ENCODE measurements at places on chromosomes 6 and 20.

DNA sequence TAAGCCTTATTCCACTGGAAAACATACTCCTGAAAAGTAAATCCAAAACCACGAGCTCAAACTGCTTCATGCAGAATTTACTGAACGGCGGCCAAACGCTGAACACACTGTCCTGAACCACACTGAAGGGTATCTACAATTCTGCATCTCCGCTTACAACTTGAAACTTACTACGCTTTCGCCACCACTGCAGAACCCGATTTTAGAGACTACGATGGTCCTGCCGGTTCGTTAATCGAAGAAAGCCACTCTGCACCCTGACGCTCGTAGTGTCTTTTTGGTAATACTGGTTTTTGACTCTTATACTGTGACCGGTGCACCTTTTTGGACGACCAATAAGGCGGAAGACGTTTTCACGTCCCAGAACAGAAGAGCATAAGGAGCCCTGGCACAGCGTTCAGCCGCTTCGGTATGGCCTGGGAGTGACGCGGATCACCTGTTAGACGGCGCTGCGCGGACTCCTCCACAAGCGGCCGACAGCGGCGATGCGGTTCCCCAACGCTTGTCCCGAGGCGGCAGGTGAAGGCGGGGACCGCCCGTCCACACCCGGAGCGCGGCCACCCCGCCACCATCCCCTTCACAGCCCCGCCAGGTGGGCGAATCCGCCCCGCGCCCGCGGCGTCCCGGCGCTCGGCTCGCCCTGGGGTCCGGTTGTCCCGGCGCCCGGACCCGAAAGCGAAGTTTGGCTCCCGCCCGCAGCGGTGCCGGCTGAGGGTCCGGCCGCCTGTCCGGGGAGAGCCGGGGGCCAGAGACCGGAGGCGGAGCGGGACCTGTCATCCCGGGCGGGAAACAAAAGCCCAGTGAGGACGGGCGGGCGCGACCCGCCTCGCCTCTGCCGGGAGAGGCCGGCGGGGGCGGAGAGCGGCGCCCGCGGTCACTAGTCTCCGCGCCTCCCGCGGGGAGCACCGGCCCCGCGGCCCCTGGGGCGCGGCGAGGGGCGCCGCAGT, 784 bp downstream of the FKBP5 start:
- DNase-seq: peak; percentile 37

- DNase-seq: no peak
Observed at GRCh38 chr6:45707176-45707575, 308.5 kb downstream of the CLIC5 start.

GRCh38 chr6:149252622-149253021, 64.9 kb upstream of the TAB2 start:
- DNase-seq: no peak

GRCh38 chr6:47335466-47335865, 25.8 kb upstream of the TNFRSF21 start:
- no peak for DNase-seq

DNA sequence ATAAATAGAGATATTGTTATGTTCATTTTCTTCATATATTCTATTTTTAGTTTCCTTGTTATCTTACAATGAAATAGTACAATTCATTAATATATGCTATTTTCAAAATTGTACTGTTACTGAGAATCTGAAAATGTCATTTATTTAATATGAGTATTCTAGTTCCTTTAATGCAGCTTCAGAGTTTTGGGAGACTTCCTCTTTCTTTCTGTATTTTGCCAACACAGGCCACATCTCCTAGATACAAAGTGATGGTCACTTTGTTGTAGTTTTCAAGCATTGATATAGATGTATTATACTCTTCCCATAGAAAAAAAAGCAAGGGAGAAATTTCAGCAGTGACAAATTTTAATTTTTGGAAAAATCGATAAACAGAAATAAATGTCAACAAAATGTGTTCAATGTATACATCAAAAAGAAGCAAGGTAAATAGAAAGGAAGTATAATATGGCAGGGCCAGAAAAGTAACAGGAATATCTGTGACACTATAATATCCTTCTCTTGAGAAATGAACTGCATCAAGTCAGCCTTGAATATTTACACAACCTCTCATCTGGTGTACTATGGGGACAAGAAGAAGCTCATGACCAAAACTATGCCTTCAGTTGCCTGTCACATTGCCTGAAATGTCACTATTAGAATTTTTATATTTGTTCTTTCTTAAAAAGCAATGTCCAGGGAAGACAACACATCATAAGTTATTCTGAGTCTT, 396.0 kb downstream of the TBC1D32 start:
- DNase-seq: no peak

DNA sequence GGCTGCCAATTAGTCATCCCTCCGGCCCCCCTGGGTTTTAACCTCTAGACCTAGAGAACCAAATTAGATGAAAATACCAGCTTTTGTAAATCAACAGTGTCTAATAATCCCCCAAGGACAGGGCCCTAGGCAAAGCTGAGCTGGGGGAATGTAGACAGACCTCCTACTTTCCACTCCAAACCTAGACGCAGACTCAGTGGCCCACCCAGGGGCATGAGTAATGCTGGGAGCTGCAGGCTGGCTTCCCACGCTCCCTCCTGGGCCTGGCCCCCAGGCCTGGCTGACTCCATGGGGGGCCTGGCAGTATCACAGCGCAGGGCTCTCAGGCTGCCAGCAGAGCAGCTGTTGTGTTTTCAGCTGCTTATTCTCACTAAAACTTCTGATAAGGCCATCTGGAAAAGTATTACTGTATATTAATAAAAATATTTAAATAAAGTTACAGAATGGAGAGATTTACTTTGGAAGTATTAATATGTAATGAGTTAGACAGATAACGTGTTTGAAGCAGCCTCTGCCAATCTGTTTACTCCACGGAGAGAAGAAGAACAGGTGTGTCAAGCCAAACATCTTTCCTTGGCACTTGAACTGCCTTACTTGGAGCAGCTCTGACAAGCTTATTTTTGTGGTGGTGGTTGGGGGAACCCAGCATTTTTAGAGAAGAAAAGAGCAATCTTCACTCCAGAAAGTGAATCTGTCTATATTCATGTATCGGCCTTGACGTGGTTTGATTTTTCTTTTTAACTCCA, 144.0 kb upstream of the AGPAT4 start:
- DNase-seq: no peak

DNA sequence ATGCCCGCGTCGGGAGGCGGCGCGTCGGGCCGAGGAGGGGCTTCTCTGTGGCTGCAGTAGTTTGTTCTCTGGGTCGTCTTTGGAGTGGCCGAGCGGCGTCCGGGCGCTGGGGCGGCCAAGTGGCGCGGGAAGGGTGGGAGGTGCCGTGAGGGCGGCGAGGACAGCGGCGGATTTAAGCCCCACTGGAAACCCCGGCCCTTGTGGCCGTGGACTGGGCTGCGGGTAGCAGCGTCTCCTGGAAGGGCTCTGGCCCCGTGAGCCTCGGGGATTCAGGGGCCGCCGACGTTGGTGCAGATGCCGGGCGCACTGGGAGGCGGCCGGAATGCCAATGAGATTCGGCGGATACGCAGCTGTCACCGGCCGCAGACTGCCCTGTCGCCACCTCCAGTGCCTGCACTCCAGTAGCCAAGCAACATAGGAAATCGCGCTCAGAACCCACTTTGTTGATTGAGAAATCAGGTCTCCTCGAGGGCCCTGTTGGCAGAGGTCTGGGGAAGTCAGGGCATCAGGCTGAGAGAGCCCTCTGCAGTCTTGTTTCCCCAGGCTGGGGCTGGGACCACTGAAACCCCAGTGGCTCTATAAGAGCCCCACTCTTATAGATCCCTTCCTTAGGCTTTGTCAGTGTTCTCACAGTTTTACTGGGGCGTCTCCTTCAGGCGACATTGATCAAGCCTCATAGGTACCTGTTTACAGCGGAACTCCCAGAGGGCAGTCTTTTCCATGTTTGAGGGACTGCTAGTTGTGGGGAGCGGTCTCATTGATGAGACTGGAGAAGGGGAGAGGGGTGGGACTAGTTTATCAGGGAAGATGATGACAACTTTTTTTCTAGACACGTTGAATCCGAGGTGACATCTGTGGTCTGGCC, 642 bp downstream of the GZF1 start:
- no peak for DNase-seq

DNA sequence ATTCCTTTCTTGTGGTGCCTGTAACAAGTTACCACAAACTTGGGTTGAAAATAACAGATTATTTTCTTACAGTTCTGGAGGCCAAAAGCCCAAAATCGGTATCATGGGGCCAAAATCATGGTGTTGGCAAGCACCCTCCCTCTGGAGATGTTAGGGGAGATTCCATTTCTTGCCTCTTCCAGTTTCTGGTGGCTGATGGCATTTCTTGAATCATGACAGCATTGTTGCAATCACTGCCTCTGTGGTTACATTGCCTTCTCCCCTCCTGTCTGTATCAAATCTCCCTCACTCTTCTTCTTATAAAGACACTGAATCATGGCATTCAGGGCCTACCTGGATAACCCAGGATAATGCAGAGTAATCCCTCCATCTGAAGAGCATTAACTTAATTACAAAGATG, 17.9 kb upstream of the TENT5A start:
- DNase-seq: no peak

DNA sequence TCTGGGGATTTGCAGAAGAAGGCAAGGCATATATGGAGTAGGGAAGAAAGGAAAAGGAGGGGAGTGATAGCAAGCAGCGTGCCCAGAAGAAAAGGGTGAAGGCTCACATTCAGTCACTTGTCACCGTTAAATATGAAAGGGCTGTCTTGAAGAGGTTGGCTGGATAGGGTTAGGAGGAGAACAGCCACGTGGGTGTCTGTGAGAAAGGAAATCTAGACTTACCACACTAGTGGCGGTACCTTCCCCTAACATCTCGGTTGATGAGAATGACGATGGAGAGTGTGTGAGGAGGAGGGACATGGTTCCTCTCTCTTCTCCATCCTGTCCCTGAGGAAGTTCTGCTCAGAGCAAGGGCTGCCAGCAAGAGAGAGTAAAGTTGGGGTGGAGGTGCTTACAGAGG, 74.3 kb upstream of the CCN6 start:
- no peak for DNase-seq

- no peak for DNase-seq
Observed at GRCh38 chr6:36947570-36948351, 6.8 kb upstream of the PI16 start.

- no peak for DNase-seq
Observed at GRCh38 chr20:53434662-53435061, 159.0 kb downstream of the ZNF217 start.

DNA sequence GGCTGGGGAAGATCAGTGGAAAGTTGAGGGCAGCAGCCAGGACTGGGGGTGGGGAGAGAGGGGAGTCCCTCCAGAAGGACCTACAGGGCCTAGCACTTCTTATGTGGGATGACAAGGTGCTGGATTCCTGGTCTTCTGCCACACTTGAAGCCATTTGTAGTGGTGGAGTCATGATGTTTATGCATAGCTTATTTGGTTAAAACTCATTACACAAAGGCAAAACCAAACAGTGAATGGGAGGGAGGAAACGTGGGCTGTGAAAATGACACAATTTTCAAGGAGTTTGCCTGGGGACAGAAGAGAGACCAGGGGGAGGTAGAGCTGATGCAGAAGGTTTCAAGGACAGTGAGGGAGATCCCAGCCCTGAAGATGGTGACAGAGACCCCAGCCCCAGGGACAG, 50.8 kb downstream of the DACT2 start:
- no peak for DNase-seq

GRCh38 chr6:164035900-164036485, 621.5 kb downstream of the QKI start:
- no peak for DNase-seq

DNA sequence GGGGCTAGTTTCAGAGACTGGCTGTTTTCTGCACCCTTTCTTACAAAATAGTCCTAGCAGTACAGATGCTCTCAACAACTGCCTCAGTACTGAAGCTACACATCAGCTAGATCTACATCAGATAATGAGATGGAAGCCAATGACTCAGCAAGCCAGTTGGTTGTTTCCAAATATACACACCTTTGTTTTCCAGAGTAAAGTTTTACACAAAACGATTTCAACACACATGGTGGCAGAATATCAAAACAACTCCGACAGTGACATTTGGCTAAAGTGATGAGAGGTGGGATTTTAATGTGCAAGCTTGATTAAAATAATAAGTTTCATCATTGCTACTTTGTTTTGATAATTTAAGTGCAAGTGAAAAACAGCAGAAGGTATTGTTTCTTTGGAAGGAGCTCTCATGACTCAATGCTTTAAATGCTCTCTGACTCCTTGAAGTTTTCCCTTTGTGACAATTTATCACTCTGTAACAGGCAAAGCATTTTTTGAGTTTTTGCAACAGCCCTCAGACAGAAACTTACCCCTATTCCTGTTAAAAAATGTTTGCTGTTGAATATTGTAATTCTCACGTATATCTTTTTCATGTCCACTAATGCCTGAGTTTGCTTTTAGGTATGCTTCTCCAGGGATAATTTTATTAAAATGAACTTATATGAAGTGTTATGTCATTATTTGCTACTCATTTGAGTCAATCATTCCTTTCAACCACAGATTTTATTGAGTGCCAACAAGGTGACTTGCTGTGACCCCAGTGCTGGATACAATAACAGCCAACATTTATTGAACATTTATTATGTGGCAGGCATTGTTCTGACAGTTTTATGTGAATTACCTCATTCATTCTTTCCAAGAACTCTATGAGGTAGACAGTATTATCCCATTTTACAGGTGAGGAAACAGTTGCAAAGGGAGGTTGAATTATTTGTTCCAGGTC, 882.0 kb downstream of the TFAP2A start:
- no peak for DNase-seq

DNA sequence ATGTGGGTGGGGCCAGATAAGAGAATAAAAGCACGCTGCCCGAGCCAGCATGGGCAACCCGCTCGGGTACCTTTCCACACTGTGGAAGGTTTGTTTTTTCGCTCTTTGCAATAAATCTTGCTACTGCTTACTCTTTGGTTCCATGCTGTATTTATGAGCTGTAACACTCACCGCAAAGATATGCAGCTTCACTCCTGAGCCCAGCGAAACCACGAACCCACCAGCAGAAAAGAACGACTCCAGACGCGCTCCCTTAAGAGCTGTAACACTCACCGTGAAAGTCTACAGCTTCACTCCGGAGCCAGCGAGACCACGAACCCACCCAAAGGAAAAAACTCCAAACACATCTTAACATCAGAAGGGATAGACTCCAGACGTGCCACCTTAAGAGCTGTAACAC, 76.7 kb downstream of the TFAP2A start:
- DNase-seq: no peak

DNA sequence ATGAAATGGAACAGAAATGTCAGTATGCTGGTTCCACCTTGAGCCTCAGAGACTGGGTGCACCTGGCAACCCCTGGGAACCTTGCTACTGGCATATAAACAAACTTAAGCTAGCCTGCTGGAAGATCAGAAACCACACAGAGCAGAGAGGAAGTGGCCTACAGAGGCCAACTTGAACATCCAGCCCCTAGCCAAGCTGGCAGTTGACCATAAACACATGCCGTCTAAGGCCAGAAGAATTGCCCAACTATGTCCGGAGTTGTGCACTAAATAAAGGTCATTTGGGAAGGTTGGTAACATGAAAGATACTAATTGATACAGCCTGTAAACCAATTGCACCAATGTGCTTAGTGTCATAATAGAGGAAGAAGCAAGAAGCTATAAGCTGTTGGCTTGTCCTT, 266.6 kb upstream of the BTBD3 start:
- DNase-seq: no peak

GRCh38 chr6:22436134-22436533, 133.2 kb upstream of the HDGFL1 start:
- DNase-seq: no peak

DNA sequence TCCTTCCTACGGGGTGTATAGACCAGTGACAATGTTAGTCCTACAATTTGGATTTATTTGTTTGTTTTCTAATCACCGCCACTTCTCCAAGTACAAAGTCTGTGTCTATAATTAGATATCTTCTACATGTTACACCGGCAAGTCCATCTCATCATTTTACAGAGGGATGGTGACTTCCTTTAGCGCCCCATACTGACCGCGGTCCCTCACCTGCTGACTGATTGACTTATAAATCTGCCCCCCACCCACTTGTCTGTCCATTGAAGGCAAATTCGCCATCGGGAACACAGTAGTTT, 8.9 kb upstream of the NR2E1 start:
- no peak for DNase-seq
